Posterior vena cava (tissue), 2 donors: ENCODE measurements at places on chromosomes 3 and 15.

- DNase-seq = no peak
Observed at GRCh38 chr15:73264881-73265280, 103.9 kb downstream of the HCN4 start.

DNA sequence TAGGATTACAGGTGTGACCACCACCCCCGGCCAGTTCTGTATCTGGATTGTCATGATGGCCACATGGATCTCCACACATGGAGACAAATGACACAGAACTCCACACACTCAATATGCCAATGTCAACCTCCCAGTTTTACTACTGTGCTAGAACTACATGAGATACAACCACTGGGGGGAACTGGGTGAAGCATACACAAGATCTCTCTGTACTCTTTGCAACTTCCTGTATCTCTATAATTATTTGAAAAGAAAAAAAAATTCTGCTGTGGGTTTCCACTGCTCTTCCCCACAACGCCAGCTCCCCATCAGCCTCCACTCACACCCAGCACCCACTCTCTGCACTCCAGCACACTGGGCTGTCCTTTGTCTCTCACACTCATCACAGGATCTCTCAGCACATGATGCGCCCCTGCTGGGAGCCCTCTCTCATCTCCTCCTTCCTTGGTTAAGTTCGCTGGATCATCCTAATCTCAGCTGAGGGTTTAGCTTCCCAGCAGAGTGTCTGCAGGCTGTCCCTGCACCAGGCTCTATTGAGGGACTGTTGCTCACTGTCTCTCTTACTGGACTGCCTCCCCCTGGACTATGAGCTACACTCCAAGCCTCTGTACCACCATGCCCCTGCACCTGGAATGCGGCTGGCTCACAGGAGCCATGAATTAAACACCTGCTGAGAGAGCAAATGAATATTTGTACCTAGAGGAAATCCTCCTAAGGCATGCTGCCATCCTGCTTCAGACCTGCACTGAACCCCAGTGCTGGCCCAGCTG, 10.7 kb upstream of the RAB43 start:
- DNase-seq = no peak

GRCh38 chr15:68258692-68259091, 18.9 kb upstream of the FEM1B start:
- DNase-seq = no peak

DNA sequence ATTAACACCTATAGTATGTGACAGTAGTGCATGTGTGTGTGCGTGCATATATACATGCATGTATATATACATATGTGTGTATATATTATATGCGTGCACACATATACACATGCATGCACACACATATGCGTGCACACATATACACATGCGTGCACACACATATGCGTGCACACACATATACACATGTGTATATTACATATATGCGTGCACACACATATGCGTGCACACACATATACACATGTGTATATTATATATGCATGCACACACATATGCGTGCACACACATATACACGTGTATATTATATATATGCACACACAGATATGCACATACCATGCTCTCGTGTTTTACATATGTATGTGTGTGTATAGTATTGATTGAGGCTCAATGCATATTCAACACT, 42.0 kb upstream of the MAP3K13 start:
- DNase-seq = no peak

- no peak for DNase-seq
Observed at GRCh38 chr3:66620296-66620695, 119.5 kb upstream of the LRIG1 start.

DNA sequence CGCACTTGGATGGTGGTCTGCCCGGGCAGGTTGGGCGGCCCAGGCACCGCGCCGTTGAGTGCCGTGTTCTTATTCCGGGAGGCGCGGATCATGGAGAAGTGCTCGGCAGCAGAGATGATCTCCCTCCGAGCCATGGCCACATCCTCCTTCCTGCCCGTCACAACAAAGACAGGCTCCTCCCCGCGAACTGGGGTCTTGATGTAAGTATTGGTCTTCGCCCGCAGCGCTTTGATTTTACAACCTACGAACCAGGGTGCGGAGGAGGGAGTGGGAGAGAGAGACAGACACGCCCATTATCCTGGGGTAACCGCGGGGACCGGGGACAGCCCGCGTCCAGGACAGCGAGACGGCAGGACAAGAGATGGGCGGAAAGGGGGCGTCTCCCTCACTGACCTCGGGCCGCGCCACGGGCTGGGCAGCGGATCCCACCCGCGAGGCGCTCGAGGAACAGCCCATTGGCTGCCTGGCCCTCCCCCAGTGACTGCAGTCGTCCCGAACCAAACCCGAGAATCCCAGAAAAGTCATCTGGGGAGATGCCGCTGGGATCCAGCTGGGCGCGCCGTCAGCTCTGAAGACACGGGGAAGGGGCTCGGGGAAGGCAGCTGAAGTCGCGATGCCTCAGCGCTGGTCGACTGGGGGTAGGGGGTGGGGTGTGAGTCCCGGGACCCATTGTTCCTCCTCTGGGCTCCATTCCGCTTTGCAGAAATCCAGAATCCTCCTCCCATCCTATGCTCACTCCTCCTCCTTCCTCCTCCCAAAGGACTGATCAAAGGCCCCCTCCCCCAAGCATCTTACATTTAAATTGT, 1.2 kb downstream of the MEX3B start:
- no peak for DNase-seq

DNA sequence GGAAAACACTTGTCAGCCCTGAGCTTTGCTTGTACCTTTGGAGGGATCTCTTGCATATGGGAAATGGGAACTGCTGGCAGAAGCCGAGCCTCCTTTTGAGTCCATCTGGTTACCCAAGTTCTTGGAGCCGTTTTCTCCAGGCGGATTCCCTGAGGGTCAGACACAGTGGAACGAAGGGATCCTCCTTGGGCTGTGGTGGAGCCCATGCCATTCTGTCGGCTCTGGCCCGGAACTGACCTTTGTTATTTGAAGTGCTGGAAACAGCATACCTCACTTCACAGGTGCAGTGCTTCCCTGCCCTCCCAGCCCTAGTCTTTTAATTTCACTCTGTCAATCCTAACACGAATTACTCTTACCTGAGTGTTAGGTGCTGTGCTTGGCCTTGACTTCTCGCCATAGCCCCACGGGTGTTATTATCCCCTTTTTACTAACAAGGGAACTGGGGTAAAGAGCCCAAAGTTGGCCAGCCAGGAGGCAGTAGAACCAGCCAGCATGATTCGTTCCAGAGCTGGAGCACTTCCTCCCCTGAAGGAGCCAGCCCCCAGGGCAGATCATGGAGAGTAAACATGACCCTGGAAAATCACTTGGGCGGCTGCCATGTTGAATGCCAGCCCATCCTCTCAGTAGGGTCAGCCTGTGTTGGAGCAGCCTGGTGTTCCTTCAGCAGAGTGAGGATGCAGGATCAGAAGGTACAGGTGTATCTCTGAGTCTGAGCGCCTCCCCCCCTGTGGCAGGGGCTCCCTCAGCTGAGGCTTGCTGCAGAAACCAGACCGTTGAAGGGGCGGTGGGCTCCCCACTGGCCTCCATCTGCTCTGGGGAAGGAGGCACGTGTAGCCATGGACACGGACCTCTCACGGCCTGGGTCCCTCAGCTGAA, 143.2 kb downstream of the DNAJB8 start:
- DNase-seq = no peak

GRCh38 chr3:50450209-50450921, 53.1 kb downstream of the CACNA2D2 start:
- peak; percentile 96 for DNase-seq
